ENCODE measurements at places on chromosomes 4 and X.

GRCh38 chr4:108453366-108453765 lies 167.0 kb upstream of the RPL34 start:
- no peak for DNase-seq

GRCh38 chrX:133333154-133333750 lies 82.0 kb downstream of the GPC4 start:
- DNase-seq: no peak

- no peak for DNase-seq
These were observed 16.5 kb upstream of the RHOH start for GRCh38 chr4:40180356-40180755.

DNA sequence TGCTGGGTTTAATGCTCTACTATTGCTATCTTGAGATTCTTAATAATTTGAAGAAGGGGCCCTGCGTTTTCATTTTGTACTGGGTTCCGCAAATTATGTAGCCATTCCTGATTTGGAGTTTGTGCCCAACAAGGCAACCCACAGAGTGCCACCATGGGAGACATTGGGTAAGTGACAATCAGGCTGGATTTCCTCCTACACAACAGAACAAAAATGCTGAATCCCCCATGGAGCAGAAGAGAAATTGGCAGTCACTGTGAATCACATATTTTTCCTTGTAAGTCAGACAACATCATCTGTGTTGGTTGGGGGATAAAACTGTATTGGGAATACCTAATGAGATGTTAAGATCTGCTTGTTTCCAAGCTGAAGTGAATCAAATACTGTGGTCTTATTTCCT lies 80.9 kb downstream of the CNGA2 start:
- no peak for DNase-seq

DNA sequence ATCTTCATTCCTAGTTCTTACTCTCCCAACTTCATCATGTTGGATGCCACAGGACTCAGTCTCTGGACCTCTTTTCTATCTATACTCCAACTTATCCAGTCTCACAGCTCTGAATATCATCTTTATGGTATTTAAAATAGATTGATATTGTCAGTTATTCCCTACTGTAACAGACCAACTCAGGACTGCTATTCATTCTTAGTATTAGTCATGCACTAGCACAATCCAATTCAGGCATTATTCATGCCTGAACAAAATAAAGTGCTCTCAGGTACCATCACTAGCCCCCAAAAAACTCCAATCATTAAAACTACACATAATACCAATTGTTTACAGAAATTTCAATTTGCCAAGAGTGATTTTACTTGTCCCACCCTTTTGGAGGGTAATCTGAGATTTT lies 37.7 kb downstream of the FRYL start:
- DNase-seq: no peak

GRCh38 chrX:115690511-115691216 lies 129.7 kb downstream of the PLS3 start:
- peak; percentile 25 for DNase-seq

GRCh38 chr4:739569-739968 lies 33.9 kb downstream of the PCGF3 start:
- DNase-seq: no peak

GRCh38 chr4:139465922-139466321 lies 12.0 kb downstream of the RAB33B start:
- DNase-seq: no peak

DNA sequence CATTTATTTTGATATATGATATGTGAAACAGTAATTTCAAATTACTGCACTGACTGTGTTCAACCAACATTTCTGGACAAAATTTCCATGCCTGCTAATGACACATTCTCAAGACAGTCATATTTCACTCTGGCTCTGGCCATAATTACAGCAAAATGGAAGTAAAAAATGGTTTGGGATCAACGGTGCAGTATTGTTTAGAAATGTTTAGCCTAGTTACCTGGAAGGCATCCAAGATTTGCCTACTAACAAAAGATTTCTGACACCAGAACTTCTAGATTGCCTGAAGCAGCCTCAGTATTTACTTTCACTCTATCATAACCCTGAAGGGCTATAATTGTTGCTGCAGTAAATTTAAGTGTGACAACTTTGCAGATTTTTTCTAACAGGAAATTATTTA lies 416.3 kb downstream of the PCDH10 start:
- no peak for DNase-seq

- no peak for DNase-seq
These were observed 1567.9 kb downstream of the ARAP2 start for GRCh38 chr4:34676400-34676799.

GRCh38 chr4:143046454-143046853 lies 138.3 kb upstream of the USP38 start:
- DNase-seq: peak; percentile 56

DNA sequence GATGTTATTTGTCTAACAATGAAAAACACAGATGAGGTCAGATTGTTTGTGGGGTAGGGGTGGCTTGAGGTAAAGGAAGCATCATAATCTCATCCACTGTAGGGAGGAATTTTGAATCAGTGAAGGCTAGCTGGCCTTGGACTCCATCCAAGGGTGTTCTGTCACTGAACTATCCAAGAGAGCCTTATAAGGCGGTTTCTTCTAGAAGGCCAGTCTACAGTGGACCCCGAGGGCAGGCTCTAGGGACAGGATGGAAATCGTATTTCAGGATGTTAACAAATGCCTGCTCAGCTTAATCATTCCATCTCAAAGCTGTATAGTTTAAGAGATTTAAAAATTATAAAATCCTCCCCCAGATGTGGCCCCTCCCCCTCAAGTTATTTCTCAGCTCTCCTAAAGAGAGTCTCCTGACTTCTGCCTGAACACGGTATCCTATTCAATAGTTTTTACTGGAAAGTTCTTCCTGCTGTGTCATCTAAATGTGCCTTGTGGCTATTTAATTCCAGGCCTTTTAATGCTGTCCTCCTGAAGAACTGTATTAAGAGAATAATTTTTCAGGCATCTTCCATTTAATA lies 8.0 kb downstream of the IGFBP7 start:
- DNase-seq: no peak

DNA sequence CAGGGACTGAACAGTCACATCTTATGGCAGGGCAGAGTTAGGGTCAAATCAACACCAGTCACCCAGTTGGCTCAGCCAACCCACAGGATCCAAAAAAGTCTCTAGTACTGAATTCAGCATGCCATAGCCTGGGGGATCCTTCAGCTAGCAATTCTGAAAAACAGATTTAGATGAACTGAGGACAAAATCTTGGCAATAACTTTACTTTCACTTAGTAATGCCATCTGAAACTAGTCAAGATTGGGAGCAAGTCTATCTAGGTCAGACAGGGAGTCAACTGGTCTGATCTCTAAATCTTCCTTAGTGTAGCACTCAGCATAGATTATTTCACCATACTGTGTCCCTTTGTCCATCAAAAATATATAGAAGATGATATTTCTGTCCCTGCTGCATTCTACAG lies 76.0 kb downstream of the HHIP start:
- DNase-seq: no peak

GRCh38 chr4:32752962-32753361 lies 2032.8 kb downstream of the PCDH7 start:
- DNase-seq: no peak

- DNase-seq: no peak
These were observed 961 bp upstream of the NOCT start for GRCh38 chr4:139014371-139015268.

GRCh38 chrX:43657671-43658070 lies 1.6 kb downstream of the MAOA start:
- no peak for DNase-seq

- no peak for DNase-seq
These were observed 899 bp downstream of the LYAR start for GRCh38 chr4:4289055-4289454.

DNA sequence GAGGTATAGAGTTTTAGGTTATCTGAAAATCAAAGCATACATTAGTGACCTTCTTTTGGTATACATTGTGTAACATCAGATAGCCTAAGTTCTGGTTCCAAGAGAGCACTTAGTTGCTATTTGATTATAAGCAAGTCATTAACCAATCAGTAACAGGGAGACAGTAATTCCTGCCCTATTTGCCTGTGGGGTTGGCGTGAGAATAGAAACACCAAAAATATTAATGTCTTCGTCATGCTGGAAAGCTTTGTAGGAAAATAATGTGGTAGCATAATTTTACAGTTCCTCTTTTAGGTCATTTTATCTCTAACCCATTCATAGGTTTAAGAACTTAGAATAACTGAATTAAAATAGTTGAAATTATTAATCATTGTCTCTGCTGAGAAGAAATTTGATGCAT lies 37.8 kb downstream of the NPNT start:
- DNase-seq: no peak

DNA sequence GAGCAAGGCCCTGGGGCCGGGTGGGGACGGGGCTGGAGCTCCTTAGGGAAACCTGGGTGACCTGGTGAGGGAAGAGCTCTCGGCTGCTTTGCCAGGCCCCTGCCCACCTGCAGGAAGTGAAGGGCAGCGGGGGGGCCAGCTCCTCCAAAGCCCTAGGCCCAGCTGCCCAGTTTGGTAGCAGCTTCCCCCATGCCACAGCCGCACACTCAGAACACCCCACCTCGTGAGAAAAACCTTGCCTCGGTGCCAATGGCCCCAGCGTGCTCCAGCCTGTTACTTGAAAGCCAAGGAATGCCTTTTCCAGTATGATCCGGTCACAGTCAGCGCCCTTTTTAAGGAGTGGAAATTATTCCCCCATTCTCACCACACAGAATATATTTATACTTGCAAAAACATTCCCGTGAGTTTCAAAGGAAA lies 38.3 kb downstream of the ACOX3 start:
- no peak for DNase-seq

DNA sequence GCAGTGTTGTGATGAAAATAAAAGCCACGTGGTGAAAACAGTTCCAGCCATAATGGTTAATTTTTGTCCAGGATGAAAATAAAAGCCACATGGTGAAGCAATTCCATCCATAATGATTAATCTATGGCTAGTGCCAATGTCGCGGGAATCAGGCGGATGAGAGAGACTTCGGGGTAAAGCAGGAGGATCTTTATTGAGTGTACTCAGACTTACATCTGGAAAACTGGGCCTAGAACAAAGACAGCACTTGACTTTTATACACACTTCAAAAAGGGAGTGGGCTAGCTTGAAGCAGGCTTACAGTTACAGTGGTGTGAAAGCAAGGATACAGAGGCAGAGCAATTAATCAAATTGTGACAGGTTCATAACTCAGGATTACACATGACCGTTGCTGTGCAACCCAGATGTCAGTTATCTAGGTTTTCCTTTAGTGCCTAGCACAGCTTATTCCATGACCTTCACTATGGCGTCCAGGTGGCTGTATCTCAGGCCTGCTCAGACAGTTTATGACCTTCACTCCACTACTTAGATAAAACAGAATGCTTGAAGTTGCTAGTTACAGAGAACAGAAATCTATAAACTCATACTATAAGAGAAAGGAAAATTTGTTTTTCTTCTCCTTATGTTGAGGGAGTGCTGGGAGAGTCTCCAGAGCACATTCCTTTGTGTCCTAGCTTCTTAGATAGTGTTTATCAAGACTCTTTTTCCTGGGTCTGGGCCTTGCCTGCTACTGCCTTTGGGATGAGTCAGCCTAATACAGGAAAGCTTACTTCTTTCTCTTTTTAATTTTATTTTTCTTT lies 5.9 kb upstream of the PLA2G12A start:
- no peak for DNase-seq

- DNase-seq: no peak
These were observed 17.0 kb upstream of the ADGRA3 start for GRCh38 chr4:22532896-22533295.

DNA sequence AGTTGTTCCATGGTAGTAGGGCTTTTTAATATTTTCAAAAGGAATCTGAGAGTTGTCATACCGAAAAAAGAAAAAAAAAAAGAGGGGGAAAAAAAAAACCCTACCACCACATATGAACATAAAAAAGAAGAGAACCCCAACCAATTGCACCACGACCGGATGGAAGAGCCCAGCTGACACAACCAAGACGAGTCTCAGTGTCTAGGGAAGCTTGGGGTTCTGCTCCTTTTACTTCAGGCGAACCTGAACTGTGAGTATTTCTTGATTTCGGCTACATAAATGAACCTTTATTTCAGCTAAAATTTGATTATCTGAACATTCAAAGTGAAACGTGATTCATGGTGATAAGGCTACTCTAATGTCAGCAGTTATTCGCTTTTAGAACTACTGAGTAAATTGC lies at the start of gene GPR34:
Gene GPR34, plus strand, starts transcription at position 139 of the 400 bp plus-strand sequence. CDS start 6,661 bp downstream, outside the sequence.
- no peak for DNase-seq

DNA sequence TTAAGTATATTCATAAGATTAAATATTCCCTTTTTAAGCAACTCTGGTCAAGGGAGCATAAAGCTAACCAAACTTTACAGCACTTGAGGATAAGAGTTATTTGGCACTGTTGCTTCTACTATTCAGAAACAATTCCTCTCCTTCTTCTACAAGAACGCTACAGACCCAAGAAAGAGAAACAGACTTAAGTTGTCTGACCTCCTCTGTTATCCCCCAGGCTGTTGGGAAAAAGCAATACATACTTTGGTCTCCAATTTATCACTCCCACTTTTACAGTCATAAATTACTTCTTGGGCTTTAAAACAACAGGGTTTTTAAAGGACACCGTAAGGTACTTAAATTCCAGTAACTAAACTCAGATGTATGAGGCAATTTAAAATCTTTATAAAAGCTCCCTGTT lies 147.4 kb downstream of the COL25A1 start:
- DNase-seq: no peak

GRCh38 chr4:18608908-18609533 lies 587.5 kb upstream of the LCORL start:
- no peak for DNase-seq

DNA sequence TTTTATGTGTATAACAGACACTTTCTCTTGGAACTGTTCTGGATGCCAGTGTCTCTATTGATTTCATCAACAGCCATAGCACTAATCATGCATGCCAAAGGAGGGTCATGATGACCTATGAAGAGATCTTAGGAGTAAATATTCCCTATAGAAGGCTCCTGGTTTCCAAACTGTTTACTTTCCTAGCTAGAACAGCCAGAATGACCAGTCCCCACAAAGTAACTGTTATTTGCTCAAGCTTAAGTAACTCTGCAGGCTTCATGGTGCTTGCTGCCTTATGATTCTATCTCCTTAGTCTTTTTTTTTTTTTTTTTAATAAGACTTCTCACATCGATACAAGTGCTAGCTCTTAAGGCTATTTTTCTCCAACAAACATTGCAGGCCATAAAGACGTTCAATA lies 12.4 kb downstream of the S100G start:
- DNase-seq: no peak

DNA sequence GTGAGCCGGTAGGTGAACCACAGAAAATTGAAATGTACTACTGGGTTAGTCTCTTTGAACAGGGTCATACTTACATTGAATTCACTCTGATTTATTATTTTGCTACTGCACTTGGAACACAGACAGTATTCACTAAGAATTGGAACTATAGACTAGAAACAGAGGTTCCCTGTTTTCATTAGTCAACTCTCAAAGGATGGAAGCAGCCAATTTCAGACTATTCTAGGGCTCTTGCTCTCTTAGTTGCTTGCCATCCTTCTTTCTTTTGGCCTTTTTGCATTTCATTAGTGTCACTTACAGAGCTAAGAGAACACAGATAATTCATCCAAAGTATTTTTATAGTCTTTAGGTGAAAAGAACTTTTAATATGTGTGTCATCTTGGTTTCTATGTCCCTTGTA lies 52.6 kb downstream of the SHROOM3 start:
- DNase-seq: no peak

All from dorsolateral prefrontal cortex (tissue), 122 donors.